Activated T-helper 1 cell treated with Interleukin-2 at 50 U/mL for 16 hours (primary cell): ENCODE measurements at places on chromosomes 5 and 9.

GRCh38 chr9:113503613-113504211 is 40.2 kb downstream of the RGS3 start:
- DNase-seq, result no peak

GRCh38 chr5:179185256-179185940 is 125.2 kb downstream of the ZNF354C start:
- no peak for DNase-seq

DNA sequence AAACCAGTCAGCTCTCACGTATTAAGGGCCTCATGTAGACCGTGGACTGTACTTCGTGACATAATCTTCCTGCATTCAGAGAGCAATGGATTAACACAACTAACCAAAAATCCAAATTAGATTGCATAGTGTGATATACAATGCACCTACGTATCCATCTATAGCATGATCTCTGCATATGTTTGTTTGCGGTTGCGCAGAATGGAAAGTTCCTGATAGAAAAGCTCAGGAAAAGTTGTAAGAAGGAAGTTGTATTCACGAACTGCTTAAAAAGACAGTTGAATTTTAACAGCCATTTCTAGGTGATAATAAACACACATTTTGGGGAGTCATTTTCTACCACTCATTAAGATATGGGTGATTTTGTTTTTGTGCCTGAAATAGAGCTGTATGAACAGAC is 869.0 kb downstream of the TLE4 start:
- no peak for DNase-seq

- no peak for DNase-seq
Measured at GRCh38 chr5:172624996-172625964, 15.8 kb upstream of the NEURL1B start.

DNA sequence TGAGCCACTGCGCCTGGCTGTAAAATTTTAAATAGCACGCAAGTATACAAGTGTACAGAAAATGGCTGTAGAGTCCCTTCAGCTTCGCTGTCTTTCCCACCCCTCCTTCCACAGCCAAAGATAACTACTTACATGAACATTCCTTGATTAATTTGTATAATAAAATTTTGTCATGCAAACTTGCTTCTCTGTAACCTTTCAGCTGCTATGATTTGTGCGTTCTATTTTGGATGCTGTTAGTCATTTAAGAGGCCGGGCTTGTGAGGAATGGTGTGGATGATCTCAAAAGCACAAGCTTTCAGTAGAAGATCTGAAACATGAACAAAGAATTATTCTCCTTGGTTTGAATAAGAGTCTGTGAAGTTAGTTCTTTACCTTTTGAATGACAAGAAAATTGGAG is 115.0 kb upstream of the TLE1 start:
- DNase-seq, result no peak

DNA sequence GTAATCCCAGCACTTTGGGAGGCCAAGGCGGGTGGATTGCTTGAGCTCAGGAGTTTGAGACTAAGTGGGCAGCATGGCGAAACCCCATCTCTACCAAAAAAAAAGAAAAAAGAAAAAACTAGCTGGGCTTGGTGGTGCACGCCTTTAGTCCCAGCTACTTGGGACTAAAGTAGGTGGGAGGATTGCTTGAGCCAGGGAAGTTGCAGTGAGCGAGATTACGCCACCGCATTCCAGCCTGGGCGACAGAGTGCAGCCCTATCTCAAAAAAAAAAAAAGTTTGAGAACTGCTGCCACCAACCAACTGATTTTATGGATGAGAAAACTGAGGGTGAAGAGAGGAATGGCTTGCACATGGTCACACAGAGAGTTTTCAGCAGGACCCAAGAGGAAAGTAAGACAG is 175.1 kb downstream of the DOCK8 start:
- DNase-seq, result no peak

DNA sequence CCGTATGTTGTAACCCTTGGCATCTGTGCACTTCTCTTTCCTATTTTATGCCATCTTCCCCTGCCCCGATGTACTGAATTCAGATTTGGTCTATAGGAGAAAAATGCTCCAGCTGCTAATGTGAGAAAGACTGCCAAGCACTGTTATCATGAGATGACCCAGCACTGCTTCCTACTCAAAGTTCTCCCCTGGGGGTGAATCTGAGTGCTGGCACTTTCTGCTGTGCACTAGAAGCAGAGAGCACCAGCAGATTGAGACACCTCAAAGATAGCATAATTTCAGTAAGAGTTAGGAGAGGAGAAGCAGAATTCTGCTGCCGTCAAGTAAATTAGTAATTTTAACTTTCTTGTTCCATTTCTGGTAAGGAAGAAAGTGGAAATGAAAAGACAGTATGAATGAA is 92.8 kb upstream of the ACOT12 start:
- no peak for DNase-seq

DNA sequence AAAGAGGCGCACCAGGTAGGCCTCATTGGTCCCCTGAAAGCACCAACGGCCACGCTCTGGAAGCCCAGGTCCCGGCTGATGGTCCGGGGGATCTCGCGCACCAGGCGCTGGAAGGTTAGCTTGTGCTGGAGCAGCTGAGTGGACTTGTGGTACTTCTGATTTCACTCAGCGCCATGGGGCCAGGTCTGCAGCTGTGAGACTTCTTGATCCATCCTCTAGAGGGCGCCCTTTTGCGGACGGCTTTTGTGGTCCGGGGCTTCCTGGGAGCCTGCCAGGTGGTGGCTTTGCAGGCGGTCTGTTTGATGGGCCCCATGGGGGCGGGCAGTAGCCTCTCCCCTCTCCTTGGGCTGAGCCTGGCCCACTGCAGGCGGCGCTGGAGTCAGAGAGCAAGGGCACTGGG is 10.4 kb downstream of the TAF11L12 start:
- no peak for DNase-seq

DNA sequence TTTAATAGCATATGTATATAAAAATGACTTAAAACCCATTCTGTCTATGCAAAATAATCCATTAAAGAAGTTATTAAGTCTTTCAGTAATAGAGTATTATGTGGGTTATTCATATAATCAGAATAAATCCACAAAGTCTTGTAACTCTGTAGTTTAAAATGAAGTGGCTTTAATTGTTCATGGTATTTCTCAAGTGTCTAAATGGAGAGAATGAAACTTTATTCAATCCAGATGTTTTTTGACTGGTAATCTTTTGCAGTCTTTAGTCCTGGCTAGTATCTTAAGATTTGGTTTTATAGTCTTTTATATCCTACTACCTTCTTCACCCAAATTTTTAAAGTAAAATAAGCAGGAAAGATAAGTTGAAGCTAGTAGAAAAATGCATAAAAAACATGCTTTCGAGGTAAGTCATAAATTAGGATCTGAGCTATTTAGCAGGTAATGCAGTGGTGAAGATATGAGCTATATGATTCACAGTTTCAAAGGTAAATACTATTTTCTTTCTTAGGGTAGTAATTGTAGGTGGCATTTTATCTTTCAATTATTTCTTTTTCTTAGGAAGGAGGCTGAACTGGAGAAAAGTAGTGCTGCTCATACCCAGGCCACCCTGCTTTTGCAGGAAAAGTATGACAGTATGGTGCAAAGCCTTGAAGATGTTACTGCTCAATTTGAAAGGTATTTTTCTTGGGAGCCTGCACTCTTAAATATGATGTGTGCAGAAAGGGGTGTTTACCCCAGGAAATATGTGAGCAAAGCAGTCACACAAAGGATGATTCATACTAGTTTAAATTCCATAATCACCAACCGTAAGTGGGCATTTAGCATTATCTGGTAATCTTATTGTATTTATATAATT is 17.9 kb downstream of the HMMR start:
- DNase-seq, result no peak

DNA sequence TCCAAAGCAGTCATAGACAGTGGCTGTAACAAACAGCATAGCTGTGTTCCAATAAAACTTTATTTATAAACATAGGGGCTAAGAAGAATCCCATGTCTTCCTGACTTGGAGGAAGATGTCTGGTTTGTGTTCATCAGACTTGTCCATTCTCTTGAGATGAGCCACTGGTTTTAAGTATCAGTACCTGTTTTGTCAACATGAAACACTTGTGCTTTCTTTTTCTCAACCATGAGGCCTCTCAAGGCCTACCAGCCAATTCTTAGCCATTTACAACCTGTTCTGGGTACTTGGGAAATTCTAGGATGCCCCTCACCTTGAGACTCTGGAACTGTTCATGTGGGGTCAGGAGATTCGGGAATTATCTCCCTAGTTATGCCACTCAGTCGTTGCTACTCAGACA is 154.3 kb upstream of the PPP1R2B start:
- DNase-seq, result no peak

- DNase-seq, result no peak
Measured at GRCh38 chr5:65086234-65086890, 317.6 kb downstream of the CWC27 start.

GRCh38 chr5:172496671-172497371 is 42.5 kb upstream of the SH3PXD2B start:
- no peak for DNase-seq

DNA sequence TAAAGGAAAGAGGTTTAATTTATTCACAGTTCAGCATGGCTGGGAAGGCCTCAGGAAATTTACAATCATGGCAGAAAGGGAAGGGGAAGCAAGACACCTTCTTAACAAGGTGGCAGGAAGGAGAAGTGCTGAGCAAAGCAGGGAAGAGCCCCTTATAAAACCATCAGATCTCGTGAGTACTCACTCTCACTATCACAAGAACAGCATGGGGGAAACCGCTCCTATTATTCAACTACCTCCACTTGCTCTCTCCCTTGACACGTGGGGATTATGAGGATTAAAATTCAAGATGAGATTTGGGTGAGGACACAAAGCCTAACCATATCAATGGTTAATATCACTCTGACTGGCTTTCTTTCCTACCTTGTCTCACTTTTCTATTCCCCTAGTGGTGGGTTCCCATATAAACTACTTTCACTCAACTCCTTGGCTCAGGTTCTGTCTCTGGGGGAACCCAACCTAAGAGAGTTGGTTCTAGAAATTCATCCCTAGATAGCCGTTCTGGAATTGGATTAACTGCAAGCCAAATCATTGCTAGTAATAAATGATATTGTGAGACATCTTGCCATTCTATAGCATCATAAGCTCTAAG is 749.8 kb upstream of the GRAMD2B start:
- DNase-seq, result no peak

- no peak for DNase-seq
Measured at GRCh38 chr9:129751841-129752801, 721 bp downstream of the PTGES start.

DNA sequence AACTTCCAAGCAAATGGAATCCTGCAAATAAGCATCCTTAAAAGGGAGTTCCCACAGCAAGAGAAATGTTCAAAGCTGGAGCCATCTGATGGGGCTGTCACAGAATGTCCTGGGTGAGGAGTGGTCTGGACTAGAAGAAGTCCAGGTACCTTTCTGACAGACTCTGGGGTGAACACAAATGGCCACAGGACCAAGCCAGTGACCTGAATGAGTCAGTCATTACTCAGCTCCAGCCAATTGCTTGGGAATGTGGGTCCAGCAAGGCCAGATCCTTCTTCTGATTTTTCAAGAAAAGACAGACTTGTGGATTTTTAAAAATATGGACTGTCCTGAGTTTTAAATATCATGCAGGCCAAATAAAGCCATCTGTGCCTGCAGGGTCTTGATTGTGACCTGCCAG is 30.1 kb downstream of the GALNT10 start:
- DNase-seq, result no peak

DNA sequence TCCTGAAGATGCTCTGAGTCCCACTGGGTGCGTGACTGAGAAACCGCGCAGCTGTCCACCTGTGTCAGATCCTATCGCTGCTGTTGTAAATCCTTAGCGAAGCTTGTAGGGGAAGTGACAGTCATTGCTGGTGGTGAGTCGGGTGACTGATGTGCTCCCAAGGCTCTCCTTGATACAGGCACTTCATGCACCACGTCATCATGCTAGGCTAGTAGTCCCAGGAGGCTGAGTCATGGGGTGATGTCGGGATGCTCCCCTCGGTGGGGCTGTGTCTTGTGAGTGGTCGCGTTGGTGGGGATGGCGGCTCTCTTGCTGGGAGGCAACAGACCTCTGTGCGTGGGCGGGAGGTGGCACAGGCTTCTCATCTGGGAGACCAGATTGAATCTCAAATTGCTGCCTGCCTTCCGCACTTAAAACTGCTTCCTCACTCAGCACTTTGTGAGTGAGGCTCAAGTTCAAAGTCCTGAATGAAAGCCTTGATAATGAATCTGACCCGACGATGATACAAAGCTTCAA is 84.7 kb downstream of the CSNK1A1 start:
- no peak for DNase-seq

GRCh38 chr5:142661957-142662356 is 23.9 kb downstream of the FGF1 start:
- no peak for DNase-seq

GRCh38 chr9:100406962-100407361 is 20.0 kb upstream of the MSANTD3 start:
- DNase-seq, result no peak

- no peak for DNase-seq
Measured at GRCh38 chr9:96245399-96245798, 56.6 kb downstream of the HSD17B3 start.

DNA sequence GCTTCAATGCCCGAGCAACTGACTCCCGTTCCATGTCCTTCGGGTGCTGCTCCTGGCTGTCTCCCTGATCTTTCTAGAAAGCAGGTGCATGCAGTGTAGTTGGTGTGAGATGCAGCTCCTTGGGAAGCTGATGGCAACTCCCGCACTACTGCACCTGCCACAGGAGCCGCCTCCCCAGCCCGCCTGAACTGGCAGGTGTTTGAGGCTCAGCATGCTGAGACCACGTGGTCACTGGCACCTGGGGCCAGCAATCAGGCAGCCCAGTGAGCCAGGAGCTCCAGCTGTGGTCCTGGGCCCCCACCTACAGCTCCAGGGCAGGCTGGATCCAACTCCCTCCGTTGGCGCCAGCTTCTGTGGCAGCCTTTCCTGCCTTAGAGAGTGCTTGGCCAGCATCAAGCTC is 111.5 kb downstream of the ICE1 start:
- DNase-seq, result no peak

DNA sequence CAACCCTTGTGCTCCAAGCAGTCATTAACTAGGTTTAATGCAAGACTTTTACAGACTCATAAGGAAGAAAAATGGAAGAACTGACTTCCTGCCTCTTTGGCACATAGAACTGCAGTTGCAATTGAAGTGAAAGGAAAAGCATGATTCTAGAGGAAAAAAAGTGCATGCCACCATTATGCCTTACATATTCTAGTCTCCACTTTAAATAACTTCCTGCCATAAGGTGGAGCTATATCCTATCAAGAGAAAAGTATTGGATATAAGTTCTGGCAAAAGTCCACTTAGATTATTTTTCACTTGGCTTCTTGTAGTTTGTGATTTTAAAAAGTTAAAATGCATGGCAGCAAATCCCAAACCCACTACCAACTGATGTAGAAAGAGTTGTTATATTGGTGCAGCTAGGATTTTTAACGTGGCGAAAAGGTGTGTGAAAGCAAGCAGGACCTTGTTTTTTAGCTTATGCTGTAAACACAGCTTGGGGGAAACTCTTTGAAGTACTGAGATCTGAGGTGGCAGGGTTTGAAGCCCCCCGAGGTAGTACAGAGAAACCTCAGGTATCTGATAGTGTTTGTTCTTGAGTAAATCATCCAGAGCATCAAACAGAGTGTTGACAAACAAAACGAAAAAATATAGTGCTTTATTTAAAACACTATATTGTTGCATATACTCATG is 117.9 kb downstream of the ANXA1 start:
- DNase-seq, result no peak

GRCh38 chr9:136090768-136091581 is 4.1 kb downstream of the NACC2 start:
- no peak for DNase-seq
